Brain microvascular endothelial cell (primary cell): ENCODE measurements at places on chromosomes 7 and 10.

DNA sequence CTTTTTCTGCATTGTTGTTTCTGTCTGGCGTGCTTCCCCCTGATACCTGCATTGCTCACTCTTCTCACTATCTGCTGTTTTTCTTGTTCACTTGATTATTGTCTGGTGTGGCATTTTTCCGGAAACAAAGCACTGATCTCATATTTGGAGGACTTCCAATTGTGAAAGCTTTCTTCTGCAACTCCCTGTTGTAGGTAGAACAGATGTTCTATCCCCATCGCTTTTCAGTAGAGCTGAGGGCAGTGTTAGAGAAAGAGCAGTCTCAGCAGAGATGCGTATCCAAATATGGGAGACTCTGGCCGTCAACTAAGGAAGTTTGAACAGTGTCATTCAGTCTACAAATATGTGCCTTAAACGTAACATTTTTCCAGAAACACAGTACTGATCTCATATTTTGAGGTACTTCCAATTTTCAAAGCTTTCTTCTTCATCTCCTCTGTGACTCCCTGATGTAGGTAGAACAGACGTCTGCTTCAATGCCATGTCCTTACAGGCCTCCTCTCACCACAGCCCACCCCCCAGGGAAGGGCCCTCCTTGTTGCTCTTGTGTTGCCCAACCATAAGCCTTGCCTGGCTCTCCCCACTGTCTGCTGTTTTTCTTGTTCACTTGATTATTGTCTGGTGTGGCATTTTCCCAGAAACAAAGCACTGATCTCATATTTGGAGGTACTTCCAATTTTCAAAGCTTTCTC is 27.1 kb upstream of the GJD4 start:
- no peak for DNase-seq

DNA sequence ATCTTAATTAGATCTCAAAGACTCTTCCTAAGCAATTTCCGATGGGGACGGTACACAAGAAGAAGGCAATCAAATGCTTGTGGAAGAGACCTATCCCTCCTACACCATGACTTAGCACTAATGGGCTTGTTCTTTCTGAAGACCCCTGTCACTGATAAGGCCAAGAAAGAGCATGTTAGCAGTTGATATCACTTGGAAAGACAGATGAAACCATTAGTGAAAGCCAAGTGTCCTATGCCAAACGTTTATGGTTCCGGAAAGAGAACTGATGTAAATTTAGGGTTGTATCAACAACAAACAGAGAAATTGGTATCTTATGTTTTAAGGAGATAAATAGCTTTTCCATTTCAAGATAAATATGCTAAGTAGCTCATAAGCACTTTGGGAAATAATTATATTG is 6.5 kb downstream of the UROS start:
- DNase-seq, result no peak

DNA sequence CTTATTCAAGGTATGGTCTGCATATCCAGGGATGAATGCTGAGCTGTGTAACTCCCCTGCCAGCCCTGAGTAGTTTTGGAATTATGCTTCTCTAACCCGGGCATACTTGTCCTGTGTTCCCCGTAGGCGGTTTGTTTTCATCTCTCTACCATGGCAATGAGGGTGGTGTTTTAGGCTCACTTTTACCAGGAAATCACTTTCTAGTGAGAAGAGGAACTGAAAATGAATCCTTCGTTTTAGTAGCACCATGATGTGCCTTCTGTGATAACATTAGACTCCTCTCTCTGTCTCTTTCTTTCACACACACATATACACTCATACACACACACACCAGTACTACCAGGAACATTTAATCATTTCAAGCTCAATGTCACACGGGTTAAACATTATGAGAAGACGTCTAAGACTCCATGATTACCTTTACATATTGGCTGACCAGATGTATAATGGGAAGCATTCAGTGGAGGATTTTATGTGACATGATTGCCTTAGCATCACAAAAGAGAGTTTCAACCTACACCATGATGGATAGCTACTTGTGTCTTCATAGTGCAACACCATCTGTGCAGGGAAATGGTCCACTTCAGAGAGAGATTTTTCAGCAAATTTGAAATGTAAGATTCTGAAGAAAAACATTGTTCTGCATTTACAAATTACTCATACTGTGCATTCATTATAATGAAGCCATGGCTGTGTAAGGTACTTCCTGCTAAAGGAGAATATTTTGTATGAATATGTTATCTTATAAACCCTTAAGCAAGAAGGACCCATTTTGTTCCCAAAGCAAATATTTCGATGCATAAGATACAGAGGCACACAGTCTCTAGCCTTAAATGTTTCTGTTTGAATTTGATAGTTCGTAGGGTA is 31.0 kb upstream of the PFKP start:
- no peak for DNase-seq

DNA sequence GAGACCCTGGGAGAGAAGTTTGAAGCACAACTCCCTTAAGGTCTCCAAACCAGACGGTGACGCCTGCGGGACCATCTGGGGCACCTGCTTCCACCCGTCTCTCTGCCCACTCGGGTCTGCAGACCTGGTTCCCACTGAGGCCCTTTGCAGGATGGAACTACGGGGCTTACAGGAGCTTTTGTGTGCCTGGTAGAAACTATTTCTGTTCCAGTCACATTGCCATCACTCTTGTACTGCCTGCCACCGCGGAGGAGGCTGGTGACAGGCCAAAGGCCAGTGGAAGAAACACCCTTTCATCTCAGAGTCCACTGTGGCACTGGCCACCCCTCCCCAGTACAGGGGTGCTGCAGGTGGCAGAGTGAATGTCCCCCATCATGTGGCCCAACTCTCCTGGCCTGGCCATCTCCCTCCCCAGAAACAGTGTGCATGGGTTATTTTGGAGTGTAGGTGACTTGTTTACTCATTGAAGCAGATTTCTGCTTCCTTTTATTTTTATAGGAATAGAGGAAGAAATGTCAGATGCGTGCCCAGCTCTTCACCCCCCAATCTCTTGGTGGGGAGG is 10.8 kb downstream of the SERPINE1 start:
- peak; percentile 78 for DNase-seq

GRCh38 chr10:1648648-1649047 is 88.7 kb downstream of the ADARB2 start:
- DNase-seq, result no peak

- DNase-seq, result no peak
Observed at GRCh38 chr10:127047878-127048238, 142.6 kb downstream of the DOCK1 start.

DNA sequence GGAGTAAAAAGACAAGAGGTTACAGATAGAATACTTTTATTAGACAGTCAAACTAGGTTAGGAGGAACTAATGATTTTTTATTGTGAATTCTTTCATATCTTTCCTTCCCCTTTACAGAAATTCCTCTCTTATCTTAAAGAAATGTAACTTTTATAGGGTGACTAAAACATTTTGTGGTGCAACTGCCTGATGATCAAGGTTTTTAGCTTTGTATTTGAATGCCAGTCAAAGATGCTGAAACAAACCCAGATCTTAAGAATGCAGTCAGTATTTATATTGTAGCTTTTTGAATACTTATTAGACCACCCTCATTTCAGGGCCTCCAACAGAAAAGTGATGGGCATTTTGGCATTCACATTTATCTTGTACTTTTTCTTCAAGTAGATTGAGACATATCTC is 27.4 kb downstream of the TAX1BP1 start:
- DNase-seq, result peak; percentile 29

DNA sequence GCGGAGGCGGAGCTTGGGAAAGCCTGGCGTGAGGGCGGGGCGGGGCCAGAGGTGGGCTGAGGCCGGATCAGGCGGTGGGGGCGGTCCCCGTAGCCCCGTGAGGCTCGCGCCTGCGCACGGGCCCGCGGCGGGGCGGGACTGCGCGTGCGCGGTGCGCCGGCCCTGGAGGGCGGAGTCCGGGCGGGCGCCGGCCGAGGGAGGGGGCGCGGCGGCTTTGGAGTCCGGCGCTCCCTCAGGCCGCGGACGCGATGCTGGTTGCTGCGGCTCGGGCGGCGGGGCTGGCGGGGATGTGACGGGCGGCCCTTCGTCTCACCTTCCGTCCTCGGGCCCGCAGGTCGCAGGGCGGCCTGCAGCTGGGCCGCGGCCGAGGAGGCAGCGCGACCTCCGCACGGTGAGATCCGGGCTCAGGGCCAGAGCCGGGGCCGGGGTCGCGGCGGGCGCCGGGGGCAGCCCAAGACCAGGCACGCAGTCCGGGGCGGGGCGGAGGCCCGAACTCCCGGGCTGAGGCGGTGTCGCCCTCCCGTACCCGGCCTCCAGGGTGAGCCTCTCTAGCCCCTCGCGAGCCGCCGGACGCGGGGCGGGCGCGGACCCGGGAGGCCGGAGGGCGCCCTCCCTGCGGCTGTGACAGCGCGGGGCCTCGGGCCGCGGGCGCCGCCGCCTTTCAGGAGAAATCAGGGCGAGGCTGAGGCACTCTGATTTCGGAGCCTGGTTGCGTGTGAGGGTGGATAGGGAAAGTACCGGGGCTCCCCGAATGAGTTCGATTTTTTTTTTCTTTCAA is at the start of gene CCSER2:
Gene CCSER2, plus strand, starts transcription at position 172 of the 778 bp plus-strand sequence. CDS start 42,464 bp downstream, outside the sequence.
- no peak for DNase-seq

DNA sequence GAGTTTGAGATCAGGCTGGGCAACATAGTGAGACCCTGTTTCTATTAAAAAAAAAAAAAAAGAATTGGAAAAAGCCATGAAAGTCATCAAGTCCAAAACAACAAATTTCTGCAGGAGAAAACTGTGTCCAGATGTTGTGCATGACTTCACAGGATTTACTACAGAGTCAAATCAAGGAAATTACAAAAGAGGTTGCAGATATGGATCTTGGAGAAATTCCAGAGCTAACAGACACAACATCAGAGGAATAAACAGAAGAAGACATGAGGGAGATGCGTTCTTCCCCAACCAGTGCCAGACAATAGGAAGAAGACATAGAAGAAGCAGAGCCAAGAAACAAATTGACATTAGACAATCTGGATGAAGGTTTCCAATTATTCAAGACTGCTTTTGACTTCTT is 24.3 kb upstream of the KCNIP2 start:
- DNase-seq, result no peak

DNA sequence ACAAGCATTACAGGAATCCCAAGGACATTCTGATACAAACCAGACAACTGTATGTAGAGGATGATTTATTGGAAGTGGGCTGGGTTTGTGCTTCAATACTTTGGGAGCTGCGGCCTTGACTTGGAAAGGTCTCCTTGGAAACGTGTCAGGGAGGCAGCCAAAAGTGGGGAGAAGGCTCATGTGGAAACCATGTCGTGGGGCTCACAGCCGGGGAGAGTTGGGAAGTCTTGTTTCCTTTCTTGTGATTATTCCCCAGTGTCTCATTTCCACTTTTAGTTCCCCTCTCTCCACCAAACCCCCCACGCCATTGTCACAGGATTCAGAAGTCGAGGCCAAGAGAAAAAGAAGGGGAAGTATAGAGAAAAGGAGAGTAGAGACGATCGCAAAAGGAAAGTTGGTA is 53.9 kb upstream of the SFMBT2 start:
- no peak for DNase-seq

- DNase-seq, result no peak
Observed at GRCh38 chr10:97003804-97004201, 171.7 kb downstream of the LCOR start.

GRCh38 chr10:132336919-132337407 is 5.0 kb downstream of the LRRC27 start:
- DNase-seq, result no peak

DNA sequence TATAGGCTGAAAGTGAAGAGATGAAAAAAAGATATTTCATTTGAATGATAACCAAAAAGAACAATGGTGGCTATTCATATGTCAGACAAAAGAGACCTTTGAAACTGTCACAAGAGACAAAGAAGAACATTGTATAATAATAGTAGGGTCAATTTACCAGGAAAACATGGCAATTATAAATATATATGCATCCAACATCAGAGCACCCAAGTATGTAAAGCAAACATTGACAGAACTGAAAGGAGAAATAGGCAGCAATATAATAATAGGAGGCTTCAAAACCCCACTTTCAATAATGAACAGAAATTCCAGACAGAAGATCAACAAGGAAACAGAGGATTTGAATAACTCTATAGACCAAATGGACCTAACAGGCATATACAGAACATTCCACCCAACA is 876.2 kb downstream of the GRID1 start:
- no peak for DNase-seq

DNA sequence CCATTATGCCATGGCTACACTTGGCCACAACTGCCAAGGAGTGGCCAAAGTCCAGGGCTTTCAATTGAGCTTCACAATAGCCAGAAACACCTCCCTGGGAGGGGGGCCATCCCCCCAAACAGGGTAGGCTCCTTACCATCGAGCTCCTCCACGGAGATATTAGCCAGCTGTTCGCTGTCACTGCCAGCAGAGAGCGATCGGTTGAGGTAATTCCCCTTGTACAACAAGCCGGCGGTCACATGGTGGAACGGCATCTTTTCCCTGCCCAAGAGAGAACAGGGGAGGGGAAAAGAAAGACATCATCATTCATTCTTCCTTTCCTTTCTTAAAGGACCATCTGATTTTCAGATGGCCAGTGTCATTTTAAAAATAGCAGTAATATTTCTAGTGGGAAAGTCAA is 133.6 kb downstream of the CALN1 start:
- no peak for DNase-seq

DNA sequence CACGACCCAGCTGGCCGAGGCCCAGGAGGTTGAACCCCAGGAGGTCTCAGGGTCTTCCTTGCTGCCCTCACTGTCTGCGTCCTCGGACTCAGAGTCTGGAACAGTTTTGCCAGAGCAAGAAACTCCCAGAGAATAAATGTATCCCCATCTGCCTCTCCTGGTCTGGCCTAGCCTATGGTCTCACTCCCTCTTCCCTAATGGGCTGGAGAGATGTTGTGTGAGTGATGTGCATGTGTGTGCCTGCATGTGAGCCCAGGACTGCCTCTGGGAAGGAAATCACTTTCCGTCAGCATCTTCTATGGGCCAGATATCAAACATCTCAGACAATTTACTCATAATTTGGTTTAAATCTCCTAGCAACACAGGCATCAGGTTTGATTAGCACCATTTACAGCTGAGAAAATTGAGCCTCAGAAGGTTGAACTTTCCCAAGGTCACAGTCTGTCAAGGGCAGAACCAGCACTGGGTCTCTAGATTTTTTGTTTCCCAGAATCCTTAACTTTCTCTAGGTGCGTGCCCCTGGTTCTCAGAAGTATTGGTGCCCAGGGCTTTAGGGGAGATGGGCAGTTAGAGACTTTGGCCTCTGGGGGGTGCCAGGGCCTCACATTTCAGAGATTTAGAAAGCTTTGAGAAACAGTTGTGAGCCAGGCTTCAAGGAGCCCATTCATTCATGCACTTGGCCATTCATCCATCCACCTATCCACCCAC is 4.9 kb downstream of the TMEM270 start:
- DNase-seq, result peak; percentile 59

GRCh38 chr7:132148876-132149275 is 427.4 kb downstream of the PLXNA4 start:
- no peak for DNase-seq

GRCh38 chr10:93435621-93436397 is 46.3 kb downstream of the MYOF start:
- DNase-seq, result peak; percentile 61
